ENCODE measurements at places on chromosomes 12 and 14. TPM values are rescaled to one million over a fixed set of nuclear protein-coding genes. Genes with fewer than 3 reads are reported as not detected.

DNA sequence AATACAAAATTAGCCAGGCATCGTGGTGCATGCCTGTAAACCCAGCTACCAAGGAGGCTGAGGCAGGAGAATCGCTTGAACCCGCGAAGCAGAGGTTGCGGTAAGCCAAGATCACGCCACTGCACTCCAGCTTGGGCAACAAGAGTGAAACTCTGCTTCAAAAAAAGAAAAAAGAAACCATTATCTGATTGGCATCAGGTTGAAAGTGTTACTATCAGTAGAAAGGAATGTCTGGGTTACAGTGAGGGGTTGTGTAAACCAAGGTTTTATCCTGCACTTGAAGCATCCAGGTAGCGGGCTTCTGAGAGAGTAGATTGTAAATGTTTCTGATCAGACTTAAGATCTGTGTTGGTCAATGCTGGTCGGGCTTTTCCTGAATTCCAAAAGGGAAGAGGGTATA is 14.1 kb upstream of the OXA1L start:
- DNase-seq = no peak

DNA sequence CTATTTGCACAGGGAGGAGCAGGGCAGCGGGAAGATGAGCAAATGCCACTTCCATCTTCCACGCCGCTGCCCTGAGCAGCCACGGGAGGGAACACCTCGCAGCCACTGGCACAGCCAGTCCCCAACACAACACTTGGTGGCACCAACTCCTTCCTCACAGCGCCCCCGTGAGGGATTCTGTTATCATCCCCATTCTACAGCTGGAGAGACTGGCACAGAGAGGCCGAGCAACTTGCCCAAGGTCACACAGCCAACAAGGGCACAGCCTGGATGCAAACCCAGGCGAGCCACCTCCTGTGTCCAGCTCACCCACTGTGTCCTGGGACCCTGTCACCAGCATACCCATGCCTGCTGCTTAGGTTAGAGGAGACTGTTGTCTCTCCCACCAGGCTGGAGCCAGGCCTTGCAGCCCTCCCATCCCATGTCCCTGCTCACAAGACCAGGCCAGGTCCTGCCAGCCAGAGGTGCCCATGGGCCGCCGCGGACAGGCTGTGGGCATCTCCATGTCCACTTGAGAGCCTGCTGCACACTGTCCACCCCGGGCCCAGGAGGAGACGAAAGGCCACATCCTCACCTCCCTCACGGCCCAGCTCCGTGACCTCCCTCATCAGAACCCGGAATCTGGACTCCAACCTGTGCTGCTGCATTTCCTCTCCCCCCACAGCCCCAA is 57.0 kb downstream of the NCOR2 start:
- DNase-seq = no peak

DNA sequence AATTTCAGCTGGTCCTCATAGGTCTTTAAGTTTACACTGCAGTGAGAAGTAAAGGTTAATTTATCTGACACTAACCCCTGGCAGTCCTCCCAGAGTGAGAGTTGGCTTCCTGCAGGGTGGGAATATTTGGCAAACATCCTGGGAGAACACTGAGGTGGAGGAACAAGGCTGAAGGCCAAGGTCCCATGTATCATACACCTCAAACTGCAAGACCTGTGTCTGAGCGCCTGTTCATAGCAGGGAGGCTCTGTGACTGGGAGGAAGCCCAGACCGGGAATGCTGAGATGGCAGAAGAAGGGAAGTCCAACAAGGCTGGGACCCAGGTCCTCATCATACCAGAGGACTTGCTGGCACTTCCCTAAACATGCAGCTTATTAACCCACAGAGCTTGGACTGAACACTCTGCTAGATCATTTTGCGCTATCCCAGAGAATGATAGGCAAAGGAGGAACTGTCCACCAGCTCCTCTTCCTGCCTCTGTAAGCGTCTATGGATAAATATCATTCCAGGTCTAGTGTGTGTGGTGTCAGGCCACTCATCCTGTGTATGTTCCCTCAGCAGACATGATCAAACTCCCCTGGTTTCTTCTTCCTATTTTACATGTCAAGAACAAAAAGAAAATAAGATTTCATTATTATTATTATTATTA is 199.6 kb upstream of the CNOT2 start:
- DNase-seq = no peak

DNA sequence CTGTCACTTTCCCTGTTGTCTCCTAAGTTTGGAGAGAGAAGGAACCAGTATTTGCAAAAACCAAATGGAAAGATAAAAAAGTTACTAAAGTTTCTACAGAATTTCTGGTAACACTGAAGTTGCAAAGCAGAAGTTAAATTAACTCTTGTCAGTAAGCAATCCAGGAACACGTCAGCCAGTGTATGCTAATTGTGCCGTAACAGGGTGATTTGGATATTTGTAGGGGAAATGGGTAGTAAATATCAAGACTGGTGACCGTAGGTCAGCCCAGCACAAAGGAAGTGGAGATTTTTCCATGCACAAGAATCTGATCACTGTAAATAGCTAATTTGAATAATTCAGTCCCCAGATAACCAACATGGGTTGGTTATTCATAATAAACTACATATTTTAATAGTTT is 2.3 kb downstream of the CDKN1B start:
- no peak for DNase-seq

DNA sequence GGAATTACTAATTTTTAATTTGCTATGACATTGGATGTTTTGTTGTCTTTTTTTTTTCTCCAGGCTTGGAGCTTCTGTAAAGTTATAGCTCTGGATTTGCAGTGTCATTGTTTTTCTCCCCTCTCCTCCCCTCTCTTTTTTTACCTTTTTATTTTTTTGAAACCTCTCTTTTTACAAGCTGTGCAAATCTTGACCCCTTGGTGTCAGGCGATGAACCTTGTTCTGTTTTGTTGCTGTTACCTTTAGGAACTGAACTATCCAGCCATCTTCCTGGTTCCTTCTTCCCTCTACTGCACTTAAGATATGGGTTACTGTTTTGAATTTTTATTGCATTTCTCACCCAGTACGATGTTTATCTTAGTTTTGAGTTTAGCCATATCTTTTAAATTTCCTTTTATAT is 13.7 kb downstream of the KTN1 start:
- no peak for DNase-seq

TAS2R8 gene
- not detected for total RNA-seq

TAS2R7 gene
- not detected for total RNA-seq

DNA sequence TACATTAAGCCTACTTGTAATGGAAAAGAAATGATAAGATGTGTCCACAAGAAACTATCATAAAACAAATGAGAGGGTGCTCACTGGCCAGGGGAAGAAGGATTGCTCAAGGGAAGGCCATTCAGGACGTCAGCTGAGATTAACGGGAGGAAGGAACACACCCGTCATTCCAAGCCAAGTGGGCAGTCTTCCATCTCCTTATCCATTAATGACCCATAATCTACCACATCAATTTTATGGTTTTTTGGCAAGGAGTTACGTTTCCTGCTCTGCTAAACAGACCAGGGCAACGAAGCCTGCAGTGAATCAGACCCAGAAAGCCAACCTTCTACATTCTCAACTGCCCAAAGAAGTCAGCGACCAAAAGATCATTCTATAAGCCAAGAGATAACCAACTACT is 25.1 kb downstream of the PRKAB1 start:
- no peak for DNase-seq

GRCh38 chr14:81211844-81212243 is 8.9 kb downstream of the GTF2A1 start:
- no peak for DNase-seq

PLD4 gene
- total RNA-seq = not detected

- DNase-seq = no peak
These were observed 229.3 kb downstream of the PCNX1 start for GRCh38 chr14:71136386-71137060.

DNA sequence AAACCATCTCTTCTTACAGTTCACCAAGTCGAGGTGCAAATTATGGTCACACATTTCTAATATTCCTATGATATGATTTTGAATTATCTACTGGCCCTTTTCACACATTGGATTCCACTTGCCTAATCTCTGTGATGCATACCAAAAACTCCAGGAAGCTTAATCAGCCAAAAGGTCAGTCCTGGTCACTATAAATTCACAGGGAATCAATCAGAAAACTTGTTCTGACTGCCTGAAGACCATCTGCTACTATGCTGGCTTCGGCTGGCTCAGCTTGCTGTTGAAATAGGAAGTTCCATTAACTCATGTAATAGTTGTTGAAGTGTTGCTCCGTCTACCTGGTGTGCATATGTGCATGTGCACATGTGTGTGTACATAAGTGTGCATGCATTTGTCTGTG is 142.8 kb upstream of the FLRT2 start:
- no peak for DNase-seq

DNA sequence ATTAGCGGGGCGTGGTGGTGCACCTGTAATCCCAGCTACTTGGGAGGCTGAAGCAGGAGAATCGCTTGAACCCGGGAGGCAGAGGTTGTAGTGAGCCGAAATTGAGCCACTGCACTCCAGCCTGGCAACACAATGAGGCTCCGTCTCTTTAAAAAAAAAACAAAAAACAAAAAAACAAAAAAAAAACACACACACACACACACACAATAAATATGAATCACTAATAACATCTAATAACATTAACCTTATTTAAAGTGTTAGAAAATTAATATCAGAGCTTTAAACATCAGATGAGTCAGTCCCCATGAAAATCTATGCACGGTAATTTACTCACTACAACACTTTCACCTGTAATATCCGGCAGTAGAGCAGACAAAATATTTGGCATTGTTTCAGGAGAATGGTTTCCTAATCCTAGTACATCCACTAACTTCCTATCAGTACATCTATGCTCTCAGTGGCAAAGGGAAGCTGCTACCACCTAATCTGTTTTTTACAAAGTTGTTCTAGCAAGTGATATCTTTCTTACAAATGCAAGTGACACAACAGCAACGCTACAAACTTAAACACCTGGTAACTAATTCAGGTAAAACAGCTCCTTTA is 36.2 kb downstream of the MED13L start:
- DNase-seq = no peak

KRT77 gene
- not detected for total RNA-seq

INHBC gene
- total RNA-seq = not detected

- peak; percentile 44 for DNase-seq
These were observed at the start of gene RNU6-8 for GRCh38 chr14:32202998-32203882. RNU6-8 (minus strand) TSS chr14:32203269.

- DNase-seq = no peak
These were observed 1131.1 kb downstream of the TMEM121 start for GRCh38 chr14:106657460-106657859.

POTEG gene
- not detected for total RNA-seq

DNA sequence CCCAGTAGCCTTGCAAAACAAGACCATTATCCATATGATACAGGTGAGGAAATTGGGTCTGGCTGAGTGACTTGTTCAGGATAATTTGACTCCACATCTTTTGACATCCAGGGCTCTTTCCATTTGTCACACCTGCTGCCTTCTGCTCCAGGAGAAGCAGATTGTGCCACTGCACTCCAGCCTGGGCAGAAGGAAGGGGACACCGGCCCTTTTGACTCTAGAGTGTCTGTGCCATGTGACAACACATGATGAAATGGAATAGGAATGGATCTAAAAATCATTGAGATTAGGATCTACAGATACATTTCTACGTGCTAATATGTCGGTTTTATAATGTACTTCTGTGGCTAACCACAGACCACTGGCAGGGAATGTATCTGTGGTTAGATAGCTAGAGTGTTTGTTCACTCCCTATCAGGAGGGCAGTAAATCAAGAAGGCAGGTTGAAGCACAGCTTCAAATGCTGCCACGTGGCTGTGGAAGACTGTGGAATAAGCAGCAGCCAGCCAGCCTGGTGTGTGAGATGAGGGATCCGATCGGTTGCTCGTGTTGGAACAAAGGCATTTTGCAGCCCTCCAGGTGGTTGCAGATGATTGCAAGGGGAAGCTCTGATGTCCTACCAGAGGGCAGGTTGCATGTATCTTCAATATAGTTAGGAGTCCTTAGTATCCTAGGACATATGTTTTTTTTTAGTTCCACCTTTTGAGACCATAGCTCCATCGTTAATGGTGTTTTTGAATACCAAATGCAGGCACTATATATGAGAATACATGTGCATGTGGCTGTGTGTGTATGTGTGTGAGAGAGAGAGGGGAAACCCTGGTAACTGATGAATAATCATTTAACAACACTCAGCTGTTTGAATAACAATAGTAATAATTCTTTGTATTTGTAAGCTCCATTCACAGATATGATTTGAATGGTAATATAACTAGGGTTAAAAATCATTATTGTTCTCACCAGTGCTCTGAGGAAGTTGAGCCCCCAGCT is 28.6 kb downstream of the EML1 start:
- no peak for DNase-seq

GRCh38 chr12:6936636-6937480 is 6.8 kb upstream of the RNU7-1 start:
- DNase-seq = no peak

GRCh38 chr14:50103558-50103957 is 12.8 kb downstream of the VCPKMT start:
- DNase-seq = no peak

DNA sequence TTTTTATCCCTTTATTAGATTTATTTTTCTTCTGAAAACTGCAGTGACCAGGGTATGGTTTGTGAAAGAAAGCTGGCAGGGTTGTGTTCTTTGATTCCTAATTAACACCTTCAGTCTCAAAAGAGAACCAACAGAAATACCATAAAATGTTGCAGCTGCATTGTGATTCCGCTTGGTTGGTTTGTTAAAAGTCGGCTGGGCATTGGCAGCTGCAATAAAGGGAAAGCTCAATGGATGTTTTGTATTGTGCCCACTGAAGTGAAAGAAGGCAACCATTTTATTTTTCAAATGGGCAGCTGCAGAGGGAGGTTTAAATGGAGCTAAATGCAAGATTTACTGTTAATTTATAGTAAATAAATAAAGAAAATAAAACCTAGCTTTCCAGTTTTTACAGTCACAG is 16.7 kb downstream of the LGR5 start:
- DNase-seq = no peak

GSG1 gene
- 0.56 TPM for total RNA-seq

DNA sequence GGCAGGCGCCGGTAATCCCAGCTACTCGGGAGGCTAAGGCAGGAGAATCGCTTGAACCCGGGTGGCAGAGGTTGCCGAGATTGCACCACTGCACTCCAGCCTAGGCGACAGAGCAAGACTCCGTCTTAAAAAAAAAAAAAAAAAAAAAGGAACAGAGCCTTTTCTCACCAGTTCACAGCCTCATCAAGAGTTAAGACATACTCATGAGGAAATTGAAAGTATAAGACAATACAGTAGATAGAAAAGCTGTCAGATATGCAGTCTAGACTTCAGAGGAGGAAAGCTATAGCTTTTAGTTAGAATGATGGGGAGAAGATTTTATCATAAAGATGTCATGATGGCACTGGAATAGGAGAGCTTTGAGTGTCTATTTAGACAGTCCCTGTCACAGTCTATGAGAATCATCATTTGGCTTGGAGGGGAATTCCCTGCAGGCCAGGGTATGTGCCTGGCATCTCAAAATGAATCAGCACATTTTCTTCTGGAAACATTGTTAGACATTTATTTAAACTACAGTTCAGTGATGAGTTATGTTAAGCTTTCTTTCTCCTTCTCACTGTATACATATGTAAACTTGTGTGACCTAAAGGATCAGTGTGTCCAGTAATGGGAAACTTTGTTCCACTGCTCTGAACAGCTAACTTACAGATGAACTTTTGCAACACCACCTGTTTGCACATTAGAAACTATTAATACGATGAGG is 2.9 kb upstream of the RAB35 start:
- no peak for DNase-seq
